Spinal cord (tissue), 10 donors: ENCODE measurements at places on chromosomes 7 and 10. TPM values are rescaled to one million over a fixed set of nuclear protein-coding genes. Genes with fewer than 3 reads are reported as not detected.

- no peak for DNase-seq
These were observed 8.8 kb downstream of the ITGB1 start for GRCh38 chr10:32949221-32949678.

GRCh38 chr10:62816076-62816330, 163 bp downstream of the EGR2 start:
- no peak for DNase-seq

Gene ACTR3C
- 1.1 TPM for polyA plus RNA-seq

GRCh38 chr7:55441774-55442522, 76.8 kb downstream of the LANCL2 start:
- DNase-seq = no peak

Gene GBX1
- 7.3 TPM for polyA plus RNA-seq

- DNase-seq = no peak
These were observed 297.2 kb downstream of the RPS24 start for GRCh38 chr10:78330884-78331283.

- DNase-seq = no peak
These were observed 824.6 kb upstream of the IGFBP3 start for GRCh38 chr7:46745707-46746090.

Gene LRRC4
- 66.8 TPM for polyA plus RNA-seq
